Fibroblast of mammary gland (primary cell): ENCODE measurements at places on chromosomes 4 and X.

GRCh38 chr4:26815199-26815598 lies 45.4 kb upstream of the STIM2 start:
- no peak for DNase-seq

DNA sequence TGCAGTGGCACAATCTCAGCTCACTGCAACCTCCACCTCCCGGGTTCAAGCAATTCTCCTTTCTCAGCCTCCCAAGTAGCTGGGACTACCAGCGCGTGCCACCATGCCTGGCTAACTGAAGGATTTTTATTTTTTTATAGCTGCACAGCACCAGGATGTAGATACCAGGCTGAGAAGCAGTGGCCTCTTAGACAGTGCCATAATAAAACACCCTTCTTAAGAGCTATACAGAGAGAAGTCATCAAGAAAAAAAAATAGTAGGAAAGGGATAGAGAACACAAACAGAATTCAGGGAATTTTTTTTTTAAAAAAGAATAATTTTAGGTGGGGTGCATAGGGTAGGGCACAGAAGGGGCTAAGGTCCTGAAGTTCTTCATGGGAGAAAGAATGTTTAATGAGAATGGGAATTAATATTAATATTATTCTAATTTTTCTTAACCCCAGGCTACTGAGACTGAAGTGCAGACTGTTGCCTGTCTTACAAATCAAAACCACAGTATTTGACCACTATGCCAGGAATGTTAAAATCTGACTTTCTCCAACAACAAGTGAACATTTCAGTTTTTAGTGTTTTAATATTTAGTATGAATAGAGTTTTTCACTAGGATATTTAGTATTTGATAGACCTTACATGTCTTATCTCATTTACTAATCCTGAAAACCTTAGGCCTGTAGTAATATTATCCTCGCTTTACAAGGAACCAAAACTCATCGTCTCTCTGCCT lies 146.7 kb downstream of the KCNIP4 start:
- DNase-seq, result no peak

- DNase-seq, result no peak
Measured at GRCh38 chr4:33339762-33340161, 2619.6 kb downstream of the PCDH7 start.

DNA sequence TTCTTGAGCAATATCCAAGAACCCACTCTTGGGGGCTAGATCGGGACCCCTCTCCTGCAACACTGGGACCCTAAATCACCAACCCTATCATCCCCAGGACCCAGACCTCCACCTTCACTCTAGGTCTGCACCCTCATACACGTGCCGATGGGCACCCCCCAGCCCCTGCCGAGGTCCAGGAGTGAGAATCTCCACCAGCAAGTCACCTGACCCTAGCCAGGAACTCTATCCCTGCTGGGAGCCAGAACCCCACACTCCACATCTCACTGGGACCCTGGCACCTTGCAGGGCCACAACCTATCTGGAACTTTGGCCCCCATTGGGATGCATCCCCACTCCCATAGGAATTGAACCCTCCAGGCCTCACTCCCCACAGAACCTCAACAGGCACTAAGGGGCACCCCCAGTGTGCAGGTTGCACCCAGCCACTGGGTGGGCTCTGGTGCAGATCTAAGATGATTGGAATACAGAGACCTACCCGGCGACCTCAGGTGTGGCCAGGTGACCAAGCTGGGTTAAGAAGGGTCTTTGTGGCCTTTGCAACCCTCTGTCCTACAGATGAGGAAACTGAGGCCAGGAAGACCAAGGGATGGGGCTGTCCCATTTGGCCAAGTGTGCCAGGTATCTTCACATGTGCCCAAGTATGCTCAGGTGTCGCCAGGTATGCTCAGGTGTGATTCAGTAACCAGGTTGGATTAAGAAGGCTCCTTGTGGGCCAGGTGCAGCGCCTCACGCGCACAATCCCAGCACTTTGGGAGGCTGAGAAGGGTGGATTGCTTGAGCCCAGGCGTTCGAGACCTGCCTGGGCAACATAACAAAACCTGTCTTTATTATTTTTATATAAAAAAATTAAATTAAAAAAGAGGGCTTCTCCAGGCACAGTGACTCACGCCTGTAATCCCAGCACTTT lies 3.1 kb upstream of the DHRSX start:
- no peak for DNase-seq

DNA sequence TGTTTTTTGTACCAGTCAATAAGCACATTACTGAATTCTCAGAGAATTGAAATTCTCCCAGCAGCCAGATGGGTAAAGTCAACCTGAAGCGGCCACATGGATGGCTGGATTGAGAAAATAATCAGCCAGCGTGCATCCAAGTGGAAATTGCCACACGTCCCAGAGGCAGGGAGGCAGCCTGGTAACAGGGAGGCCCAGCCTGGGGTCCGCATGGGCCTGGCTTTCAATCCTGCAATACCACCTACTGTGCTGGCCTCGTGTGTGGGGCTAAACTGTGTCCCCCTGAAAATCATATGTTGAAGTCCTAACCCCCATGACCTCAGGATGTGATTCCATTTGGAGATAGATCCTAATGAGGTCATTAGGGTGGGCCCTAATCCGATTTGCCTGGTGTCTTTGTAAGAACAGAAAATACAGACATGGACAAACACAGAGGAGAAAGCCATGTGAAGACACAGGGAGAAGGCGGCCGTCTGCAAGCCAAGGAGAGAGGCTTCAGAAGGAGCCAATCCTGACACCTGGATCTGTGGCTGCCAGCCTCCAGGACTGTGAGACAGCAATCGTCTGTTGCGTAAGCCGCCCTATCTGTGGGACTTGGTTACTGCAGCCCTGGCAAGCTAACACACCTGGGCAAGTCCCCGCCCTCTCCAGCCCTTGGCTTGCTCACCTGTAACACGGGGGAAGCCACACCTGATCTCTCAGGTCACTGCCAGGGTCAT lies 90.3 kb downstream of the JAKMIP1 start:
- no peak for DNase-seq

- no peak for DNase-seq
Measured at GRCh38 chr4:3130201-3130600, 55.7 kb downstream of the HTT start.

GRCh38 chr4:79472693-79473438 lies 64.8 kb upstream of the GK2 start:
- peak; percentile 5 for DNase-seq

GRCh38 chrX:48466696-48467095 lies 3.4 kb downstream of the SLC38A5 start:
- no peak for DNase-seq

GRCh38 chrX:50736656-50737055 lies 77.3 kb downstream of the SHROOM4 start:
- DNase-seq, result no peak

- no peak for DNase-seq
Measured at GRCh38 chr4:83613023-83613422, 77.1 kb downstream of the GPAT3 start.

GRCh38 chr4:90745176-90745575 lies 618.0 kb downstream of the CCSER1 start:
- no peak for DNase-seq

DNA sequence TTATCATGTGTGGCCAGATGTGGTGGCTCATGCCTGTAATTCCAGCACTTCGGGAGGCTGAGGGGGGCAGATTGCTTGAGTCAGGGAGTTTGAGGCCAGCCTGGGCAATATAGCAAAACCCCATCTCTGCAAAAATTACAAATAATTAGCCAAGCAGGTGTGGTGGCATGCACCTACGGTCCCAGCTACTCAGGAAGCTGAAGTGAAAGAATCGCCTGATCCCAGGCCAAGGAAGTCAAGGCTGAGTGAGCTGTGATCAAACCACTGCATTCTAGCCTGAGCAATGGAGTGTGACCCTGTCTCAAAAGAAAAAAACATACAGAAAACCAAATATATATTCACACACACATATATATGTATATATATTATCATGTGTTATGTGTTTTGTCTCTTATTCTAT lies 15.0 kb downstream of the APELA start:
- no peak for DNase-seq

- peak; percentile 90 for DNase-seq
Measured at GRCh38 chr4:122764821-122765215, 32.3 kb downstream of the BBS12 start.

DNA sequence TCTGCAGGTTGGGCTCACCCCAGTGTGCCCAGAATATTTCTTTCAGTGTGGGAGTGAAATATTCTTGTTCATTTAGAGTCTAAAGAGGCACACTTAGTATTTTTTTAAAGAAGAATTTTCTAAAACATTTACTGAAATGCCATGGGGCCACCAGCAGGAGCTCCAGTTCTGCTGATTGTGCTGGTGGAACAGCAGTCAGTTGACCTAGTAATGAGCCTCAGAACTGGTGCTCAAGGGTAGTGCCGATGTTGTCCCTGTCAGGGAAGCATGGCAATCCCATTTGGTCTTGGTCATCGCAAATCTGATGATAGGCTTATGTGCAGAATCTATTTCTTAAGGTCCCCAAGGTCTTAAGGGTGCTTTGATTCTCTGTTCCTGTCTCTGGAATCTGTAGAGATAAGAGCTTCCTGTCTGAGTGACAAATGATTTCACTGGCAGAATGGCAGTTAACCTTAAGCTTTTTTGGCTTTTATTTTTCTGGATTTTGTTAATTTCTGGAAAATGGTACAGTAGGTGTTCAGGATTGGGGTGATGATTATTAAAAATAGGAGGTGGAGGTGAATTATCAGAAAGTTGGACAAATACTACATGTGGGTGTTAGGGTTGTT lies 31.3 kb downstream of the JADE1 start:
- DNase-seq, result no peak

GRCh38 chrX:65925005-65925404 lies 114.9 kb downstream of the VSIG4 start:
- DNase-seq, result no peak

DNA sequence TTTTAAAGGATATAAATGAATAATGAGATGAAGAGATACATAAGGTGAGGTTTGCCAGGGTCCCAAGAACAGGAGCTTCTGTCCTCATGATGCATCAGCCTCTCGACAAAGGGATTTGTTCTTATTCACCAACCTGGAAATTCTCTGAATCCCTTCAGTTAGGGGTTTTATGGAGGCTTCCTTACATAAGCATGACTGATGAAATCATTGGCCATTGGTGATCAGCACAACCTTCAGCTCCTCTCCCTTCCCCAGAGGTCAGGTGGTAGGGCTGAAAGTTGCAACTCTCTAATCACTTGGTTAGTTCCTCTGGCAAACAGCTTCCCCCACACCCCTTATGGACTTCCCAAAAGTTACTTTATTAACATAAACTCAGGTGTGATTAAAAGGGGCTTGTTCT lies 222.0 kb downstream of the SPRY1 start:
- no peak for DNase-seq

- DNase-seq, result no peak
Measured at GRCh38 chrX:135713795-135714194, 356 bp downstream of the CT45A1 start.

DNA sequence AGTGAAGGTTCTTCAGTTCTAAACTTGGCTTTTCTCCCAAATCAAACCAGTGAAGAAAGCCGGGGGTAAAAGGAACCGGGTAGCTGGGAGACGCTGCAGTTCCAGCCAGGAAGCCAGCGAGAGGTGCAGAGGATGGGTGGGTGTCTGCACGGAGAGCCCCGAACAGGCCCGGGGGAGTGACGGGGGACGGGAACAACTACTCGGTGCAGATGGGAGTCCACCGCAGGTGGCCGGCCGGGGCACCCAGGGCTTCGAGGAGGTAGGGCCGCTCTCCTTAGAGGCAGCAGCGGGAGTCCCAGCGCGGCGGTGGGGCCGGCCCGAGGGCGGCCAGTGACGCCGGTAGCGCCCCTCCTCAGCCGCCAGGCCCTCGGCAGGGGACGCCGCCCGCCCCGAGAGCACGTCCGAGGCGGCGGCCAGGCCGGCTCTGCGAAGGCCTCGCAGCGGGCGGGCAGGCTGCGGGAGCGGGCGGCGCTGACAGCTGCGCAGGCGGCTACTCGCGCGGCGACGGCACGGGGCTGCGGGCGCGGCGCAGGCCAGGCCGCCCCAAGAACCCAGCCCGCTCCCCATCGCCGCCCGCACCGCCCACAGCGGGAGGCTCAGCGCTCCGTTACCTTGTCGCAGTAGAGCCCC lies 449 bp downstream of the FBXL5 start:
- DNase-seq, result peak; percentile 32

GRCh38 chr4:149885896-149886295 lies 70.3 kb upstream of the IQCM start:
- peak; percentile 53 for DNase-seq

GRCh38 chrX:46796574-46797191 lies 37.8 kb upstream of the SLC9A7 start:
- peak; percentile 70 for DNase-seq

DNA sequence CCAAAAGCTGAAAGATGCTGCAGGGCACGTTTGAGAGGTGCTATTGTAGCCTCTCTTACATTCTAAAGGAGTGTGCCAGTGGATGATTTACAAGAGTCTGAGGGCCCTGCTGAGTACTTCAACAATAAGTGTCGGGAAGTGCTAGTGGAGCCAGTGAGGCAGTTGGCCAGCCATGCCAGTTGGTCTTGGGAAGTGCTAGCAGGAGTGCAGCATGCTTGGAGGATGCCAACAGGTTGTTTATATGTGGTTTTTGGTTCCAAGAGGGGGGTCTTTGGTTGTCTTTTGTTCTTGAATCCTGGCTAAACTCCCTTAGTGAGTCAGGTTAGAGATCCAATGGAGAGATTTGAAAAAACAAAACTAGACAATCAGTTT lies 335.3 kb downstream of the PABPC4L start:
- peak; percentile 16 for DNase-seq

GRCh38 chrX:111543212-111543741 lies 31.8 kb downstream of the SERTM2 start:
- no peak for DNase-seq

DNA sequence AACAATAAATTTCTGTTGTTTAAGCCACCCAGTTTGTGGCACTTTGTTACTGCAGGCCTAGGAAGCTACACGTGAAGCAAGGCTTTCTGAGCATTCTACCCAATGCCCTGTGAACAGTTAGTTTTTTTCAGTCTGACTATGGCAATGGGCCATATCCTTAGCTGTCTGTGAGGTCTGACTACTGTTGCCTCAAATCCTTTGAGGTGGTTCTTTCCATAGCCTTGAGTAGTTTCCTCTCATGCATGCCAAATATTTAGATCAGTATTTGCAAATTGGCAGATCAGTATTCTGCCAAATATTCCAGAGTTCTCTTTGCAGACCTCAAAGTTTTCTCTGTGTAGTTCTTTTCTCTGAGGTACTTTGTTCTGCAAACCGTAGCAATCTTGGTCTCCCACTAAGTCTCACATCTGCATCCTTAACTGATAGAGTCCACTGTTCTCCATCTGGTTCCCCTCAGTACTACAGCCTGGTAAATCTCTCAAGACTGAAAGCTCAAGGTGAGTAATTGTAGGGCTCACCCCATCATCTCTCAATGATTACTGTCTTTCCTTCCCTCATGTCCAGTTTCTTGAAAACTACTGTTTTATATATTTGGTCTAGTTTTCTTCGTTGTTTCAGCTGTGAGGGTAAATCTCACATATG lies 984.9 kb upstream of the INTU start:
- peak; percentile 9 for DNase-seq

GRCh38 chr4:98659741-98660462 lies 1.5 kb upstream of the TSPAN5 start:
- peak; percentile 52 for DNase-seq
